NCI-H510A treated with DMSO at 0.1 percent for 48 hours (cell line): ENCODE measurements at places on chromosomes 6 and 20.

GRCh38 chr6:48817333-48818051 lies 645.6 kb downstream of the MMUT start:
- no peak for DNase-seq

DNA sequence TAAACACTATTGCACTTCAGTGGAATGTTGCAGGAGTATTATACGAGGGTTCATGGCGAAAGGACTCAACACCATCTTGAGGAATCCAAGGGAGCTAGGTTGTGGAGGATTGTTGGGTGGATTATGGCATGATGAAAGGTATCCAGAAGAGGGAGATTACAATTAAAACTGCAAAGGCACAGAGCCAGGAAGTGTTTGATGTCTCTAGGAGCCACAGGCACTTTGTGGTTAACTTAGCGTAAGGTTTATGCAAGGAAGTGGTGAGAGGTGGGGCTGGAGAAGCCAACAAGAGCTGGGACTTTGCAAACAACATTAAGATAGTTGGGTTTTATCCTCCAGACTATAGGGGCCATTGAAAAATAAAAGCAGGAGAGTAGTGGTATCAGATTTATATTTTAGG lies 86.6 kb upstream of the TPD52L1 start:
- DNase-seq: no peak

GRCh38 chr6:93571346-93571745 lies 152.0 kb upstream of the EPHA7 start:
- DNase-seq: no peak

GRCh38 chr20:19823216-19823615 lies 65.2 kb downstream of the RIN2 start:
- no peak for DNase-seq

- no peak for DNase-seq
These were observed 12.7 kb downstream of the FNDC1 start for GRCh38 chr6:159181914-159182313.

- peak; percentile 17 for DNase-seq
These were observed 1.2 kb downstream of the TPD52L1 start for GRCh38 chr6:125154761-125155135.

- DNase-seq: no peak
These were observed 16.3 kb downstream of the LAMA5 start for GRCh38 chr20:62350629-62351422.

DNA sequence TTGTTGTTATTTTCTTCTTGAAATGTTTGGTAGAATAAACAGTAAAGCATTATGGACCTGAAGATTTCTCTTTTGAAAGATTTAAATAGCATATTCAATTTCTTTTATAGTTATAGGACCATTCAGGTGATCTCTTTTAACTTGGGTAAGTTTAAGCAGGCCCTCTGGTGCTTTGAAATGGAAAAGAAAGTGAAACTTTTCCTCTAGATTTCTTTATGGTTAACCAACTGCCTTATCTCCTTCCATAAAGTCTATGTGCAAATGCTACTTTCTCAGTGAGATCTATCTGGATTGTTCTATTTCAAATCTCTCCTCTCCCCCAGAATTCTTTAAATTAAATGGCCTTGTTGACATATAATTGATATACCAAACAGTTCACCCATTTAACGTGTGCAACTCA lies 54.0 kb downstream of the PHACTR2 start:
- DNase-seq: no peak

- peak; percentile 0 for DNase-seq
These were observed 1226.1 kb downstream of the GRIK2 start for GRCh38 chr6:102619585-102619984.

- DNase-seq: no peak
These were observed 209.3 kb upstream of the TAB2 start for GRCh38 chr6:149108038-149108748.

DNA sequence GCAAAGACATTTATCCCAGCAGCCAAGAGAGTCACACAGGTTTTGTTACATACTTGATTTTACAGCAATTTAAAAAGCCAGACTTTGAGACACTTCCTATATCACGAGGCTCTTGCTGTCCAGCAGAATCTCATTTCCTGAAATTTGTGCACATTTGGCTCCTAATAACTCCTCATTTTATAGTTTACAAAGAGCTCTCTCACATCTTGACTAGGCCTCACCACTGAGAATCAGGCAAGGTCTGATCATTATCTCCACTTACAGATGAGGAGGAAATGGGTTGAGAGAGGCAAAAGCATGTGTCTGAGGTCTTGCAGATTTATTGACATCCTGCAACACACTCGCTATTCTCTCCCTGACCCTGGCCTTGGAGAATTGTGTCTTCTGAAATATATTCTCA lies 426.8 kb downstream of the MAFB start:
- no peak for DNase-seq
